ENCODE measurements at places on chromosomes 3 and 15.

DNA sequence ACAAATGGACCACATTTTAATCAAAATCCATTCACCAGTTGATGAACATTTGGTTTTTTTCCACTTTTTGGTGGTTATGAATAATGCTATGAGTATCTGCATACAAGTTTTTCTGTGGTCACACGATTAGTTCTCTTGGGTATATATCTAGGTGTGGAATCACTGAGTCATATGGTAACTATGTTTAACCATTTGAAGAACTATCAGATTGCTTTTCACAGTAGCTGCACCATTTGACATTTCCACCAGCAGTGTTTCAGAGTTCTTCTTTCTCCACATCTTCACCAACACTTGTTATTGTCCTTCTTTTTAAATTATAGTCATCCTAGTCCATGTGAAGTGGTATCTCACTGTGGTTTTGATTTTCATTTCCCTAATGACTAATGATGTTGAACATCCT is 33.3 kb upstream of the ATG7 start:
- no peak for DNase-seq

DNA sequence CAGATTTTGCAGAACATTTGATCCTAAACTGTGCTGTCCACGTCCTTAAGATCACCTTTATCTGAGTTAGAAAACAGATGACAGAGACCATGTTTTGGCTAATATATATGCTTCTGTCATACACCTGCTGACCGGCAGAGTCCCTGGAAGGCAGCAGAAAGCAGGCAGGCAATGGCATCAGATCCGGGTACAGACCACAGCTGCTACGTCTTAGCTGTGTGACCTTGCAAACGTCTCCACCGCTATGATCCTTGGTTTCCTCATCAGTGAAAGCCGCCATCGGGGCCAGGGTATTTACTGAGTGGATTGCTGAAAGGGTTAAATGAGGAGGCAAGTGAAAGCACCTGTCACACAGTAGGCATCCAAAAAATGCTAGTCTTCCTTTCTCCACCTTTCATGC is 72.1 kb downstream of the ABTB1 start:
- DNase-seq: no peak

- DNase-seq: no peak
These were observed 50.4 kb downstream of the BOC start for GRCh38 chr3:113261626-113262303.

DNA sequence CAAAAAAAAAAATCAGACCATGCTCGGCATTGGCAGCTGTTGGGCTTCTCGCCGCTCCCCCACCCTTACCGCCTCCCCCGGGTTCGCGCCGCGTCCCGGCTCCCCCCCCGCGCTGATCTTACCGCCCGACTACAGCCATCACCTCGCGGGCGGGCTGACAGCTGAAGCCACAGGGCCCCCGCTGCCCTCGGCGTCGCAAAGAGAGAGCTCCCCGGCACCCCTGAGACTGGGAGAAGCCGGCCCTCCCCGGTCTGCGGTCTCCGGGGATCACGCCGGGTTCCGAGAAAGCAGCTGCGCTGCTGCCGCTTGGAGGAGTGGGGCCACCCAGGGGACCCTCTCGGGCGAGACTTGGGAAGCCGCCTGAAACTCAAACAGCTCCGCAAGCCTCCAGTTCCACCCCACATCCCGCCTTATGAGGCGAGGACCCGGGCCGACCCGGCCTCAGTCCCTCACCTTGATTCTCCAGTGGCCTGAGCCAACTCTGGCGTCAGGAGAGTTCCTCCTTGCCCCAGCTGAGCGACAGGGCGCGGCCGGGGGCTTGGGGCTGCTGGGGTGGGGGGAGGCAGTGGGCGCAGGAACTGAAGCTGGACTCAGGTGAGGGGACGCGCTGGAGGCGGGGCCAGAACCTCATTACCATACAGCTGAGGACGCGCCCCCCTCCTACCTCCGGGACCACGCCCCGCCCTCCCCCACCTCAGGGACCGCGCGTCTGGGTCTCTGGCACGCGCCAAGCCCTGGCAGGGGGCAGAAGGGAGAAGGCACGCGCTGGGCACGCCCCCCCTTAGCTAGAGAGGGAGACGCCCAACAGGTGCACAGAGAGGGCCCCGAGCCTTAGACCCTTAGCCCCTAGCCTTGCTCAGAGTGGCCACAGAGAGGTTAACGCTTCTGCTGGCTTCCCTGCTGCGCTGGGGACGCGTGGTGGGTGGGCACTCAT is 1.0 kb upstream of the DLL4 start:
- DNase-seq: no peak

GRCh38 chr15:73571346-73571745 is 61.8 kb downstream of the NPTN start:
- DNase-seq: no peak

DNA sequence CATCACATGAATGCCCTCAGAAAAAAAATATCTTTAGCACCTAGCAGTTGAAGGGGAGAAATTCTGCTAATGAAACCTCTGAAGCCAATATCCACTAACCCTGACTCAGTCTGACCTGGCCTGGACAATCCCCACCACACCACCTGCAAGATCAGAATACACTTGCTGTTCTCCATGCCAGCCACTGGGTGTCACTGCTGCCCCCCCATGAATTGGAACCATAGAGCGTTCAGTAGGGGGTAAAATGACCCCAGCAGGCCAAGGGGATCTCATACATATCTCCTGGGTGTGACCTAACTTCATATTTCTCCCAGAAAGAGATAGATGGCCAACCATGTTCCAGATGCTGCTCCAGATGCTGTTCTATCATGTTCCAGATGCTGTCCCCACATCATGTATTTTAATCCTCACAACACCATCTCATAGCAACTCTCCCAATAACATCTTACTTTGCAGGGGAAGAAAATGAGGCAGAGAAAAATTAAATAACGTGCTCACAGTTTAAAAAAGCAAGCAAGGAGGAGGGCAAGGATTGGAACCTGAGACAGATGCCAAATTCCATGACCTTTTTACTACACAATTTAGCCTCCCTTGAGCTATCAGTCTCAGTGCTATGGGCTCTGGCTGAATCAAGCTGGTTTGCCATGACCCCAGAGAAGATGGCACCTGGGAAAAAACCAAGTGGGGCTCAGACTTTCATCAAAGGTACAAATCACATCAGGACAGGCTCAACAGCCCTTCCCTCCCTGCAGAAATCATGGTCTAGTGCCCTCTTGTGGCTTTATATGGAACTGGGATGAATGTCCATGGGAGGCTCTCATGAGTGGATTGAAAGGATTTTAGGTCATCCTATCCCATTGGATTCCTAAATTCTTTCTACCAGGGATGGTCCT is 12.4 kb downstream of the NTRK3 start:
- no peak for DNase-seq

DNA sequence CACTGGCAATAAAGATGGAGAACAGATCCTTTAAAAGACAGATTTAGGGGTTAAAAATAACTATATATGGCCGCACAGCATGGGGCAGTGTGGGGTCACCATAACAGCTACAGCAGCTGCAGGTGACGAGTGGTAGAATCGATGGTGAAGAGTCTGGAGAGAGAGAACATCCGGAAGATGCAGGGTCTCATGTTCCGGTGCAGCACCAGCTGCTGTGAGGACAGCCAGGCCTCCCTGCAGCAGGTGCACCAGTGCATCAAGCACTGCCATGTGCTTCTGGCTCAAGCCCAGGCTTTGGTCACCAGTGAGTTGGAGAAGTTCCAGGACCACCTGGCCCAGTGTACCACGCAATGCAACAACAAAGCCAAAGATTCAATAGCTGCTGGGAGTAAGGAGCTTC is 93.7 kb upstream of the IMPG2 start:
- no peak for DNase-seq

DNA sequence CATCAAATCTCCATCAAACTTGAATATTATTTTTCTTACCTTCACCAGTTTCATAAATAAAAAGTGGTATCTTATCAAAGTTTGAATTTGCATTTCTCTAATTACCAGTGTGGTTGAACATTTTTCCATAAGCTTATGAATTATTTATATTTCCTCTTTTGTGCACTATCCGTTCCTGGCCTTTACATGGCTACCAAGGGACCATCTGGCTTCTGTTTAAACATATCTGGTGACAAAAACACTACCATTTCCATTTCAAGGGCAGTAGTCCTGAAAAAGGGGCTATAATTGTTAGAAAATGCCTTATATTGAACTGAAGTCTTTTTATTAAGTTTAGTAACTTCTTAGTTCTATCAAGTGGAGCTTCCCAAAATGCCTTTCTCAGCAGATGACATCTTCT is 44.3 kb upstream of the TM4SF4 start:
- DNase-seq: no peak

DNA sequence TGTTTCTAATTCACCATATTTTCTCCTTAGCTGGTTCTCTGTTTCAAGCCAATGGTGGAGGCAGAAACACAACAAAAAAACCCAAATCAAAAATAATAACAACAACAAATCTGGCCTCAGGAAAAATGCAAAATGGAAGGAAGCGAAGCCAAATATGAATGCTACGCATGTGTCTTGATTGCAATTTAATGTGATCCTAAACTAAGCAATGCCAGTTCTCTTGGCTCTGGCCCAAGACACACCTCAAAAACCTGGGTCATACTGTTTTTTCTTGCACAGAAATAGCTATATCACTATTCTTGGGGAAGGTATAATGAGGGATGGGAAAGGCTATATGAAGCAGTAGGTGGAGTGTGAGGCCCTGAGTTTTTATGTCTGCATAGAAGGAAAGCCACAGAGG is 724.7 kb downstream of the AGBL1 start:
- no peak for DNase-seq

DNA sequence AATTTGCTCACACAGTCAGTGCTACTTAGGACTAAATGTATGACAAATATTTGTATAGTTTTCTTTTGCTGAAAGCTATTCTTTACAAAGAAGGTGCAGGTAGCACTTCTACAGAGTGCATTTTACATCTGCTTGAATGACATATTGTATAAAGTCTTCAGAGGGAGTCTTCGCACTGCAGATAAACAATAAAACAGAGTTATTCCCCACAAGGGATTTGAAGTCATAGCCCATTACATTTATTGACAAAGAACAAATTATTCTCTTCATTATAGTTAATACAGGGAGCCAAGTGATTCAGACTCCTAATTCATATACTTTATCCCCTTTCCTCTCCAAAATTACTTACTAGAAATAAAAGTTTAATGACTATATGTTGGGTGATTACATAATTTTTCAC is 529.7 kb downstream of the EDEM1 start:
- DNase-seq: no peak

DNA sequence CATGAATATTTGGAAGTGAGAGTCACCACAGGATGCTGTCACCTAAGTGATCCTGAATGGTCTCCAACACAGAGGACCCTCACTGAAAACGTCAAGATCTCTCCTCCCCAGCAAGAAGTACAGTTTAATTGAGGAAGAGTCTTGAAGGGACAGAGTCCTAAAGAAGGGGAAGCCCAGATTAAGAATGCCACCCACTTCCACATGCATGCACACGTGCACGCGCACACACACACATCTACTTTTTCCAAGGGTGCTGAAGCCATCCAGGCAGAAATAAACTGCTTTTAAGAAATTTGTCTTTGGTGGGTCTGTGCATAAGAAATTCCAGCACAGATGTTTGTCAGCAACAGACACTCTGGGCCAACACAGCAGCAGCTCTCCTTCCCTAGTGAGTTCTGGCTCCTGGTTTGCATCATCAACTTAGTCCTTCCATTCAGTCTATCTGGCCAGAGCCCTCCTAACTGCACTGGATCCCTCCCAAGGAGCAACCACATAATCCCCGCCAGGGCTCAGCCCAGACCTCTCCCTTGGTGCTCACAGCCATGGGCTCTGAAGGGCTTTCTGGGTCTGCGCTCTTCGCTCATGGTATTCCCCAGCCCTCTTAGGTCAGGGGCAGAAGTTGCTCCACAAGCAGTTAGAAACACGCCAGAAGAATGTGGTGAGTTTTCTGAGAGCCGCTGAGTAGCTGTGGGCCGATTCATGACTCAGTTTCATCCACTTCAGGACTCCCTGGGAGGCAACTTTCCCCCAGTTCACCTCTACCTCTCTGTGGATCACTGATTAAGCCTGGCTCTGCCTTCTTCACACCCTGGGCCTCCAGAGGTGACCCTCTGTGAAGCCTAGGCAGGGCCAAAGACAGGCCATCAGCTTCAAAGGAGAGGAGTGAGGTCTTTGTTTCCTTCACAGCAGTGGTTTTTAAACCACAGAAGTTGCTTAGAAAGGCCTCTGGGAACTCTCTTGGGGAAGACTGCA is 132.6 kb upstream of the LIPC start:
- no peak for DNase-seq

GRCh38 chr3:185549122-185549521 is 3.3 kb downstream of the LIPH start:
- no peak for DNase-seq

GRCh38 chr3:189937302-189938127 is 183.2 kb downstream of the P3H2 start:
- no peak for DNase-seq

DNA sequence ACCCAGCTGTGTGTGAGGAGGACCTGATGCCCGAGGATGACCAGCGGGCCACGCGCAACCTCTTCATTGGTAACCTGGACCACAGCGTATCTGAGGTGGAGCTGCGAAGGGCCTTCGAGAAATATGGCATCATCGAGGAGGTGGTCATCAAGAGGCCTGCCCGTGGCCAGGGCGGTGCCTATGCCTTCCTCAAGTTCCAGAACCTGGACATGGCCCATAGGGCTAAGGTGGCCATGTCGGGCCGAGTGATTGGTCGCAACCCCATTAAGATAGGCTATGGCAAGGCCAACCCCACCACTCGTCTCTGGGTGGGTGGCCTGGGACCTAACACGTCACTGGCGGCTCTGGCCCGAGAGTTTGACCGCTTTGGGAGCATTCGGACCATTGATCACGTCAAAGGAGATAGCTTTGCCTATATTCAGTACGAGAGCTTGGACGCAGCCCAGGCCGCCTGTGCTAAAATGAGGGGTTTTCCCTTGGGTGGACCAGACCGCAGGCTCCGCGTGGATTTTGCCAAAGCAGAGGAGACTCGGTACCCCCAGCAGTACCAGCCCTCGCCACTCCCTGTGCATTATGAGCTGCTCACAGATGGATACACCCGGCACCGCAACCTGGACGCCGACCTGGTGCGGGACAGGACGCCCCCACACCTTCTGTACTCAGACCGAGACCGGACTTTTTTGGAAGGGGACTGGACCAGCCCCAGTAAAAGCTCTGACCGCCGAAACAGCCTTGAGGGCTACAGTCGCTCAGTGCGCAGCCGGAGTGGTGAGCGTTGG is 1.5 kb downstream of the RBM15B start:
- DNase-seq: no peak

DNA sequence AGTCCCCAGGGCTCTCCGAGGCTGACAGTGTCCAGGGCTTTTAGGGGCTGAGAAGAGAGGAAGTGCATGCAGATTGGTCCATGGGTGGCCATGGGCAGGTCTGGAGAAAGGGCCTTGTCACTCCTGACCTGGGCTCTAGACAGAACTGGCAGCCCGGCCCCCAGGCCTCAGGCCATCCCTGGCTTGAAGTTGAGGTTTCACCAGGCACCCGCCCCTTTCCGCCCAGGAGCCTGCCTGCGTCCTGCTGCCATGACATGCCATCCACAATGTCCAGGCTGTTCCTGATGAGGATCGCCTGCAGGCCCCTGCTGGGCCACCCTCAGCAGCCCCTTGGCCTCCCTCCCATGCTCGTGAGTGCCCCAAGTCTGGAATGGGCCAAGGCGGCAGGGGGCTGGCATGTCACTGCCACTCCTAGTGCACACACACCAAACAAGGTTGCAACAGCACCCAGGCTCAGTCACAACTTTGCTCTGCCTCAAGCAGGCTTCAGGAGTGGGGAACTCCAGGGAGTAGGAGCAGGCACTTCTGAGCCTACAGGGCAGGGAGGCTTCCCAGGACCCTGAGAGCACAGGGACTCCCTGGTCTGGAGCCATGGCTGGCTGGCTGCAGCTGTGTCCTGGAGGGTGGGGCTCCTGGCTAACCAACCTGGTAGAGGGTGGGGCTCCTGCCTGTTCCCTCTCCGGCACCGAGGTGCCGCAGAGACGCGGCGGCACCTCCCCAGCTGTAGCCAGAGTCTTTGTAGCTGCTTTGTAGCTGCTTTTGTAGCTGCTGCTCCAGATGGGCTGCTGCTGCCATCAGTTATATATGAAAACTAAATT is 1457.1 kb upstream of the GBE1 start:
- peak; percentile 40 for DNase-seq
